Germinal center (tissue), 1 donor: ENCODE measurements at places on chromosomes 12 and 14.

GRCh38 chr14:105862581-105863239 is 336.3 kb downstream of the TMEM121 start:
- peak; percentile 42 for DNase-seq

DNA sequence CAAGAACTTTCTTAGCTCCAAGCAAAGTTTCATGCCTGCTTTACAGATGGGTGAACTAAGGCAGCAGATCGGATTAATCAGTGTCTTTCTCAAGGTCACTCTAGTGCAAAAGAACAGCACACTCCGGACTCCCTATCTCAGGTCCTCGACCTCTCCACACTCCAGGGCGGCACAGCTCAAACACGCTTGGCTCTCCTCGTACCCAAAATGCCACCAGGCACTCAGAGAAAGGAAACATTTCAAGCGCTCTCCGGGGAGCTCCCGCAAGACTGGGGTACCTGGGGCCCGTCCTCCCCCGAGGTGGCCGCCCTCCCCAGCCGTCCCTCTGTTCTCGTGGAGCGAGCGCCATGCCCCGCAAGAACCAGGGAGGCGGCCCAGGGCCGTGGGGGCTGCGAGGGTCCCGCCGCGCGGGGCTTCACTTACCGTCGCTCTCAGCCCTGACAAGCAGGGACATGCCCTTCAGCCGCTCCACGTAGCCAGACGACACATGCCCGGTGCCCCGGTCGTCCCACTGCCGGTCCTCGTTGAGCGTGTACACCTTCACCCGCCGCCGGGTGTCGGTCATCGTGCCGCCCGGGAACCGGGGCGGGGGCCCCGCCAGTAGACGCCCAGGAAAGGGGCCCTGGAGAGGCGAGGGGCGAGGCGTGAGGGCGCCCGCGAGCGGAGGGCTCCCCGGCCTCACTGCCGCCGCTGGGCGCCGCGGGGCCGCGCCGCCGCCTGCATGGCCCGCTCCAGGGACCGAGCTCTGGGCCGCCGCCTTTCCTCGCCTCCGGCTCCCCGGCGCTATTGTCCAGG is 830 bp downstream of the PPP4R3A start:
- DNase-seq, result peak; percentile 58

DNA sequence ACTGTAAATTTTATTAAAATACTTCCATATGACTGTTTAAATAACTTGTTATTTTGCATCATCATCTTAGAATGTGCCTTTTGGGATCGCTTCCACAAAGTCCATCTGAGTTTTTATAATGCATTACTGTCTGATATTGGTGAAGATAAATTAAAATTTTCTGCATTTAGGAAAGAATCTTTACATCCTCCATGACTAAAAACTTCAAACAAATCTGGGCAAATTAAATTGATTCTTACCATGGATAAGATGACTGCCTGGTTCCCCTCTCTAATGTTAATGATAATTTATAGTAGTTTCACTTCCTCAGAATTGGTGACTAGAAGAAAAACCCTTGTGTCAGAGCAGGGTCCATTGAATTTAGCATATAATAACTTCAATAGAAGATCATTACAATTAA is 94.7 kb upstream of the SLC38A4 start:
- peak; percentile 14 for DNase-seq

DNA sequence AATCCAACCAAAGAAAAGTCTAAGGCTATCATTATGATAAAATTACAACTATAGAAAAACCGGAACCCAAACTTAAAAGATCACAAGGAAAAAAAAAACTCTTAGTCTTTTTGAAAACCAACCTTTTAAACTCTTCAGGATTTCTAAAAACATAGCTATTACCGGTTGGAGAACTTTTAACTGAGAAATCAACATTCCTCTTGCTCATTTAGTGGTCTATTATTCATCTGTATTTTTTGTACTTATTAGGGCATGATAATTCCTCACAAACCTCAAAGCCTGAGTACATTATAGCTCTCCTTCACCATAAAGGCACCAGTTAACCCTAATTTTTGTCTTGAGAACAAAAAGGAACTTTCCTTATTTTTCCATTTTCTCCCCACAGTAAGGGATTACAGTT is 10.4 kb downstream of the LUM start:
- no peak for DNase-seq

GRCh38 chr12:47821346-47821706 is 1.6 kb upstream of the HDAC7 start:
- no peak for DNase-seq

GRCh38 chr12:98735821-98736220 is 90.7 kb downstream of the APAF1 start:
- no peak for DNase-seq

GRCh38 chr12:62933602-62934238 is 1.2 kb downstream of the PPM1H start:
- DNase-seq, result no peak

DNA sequence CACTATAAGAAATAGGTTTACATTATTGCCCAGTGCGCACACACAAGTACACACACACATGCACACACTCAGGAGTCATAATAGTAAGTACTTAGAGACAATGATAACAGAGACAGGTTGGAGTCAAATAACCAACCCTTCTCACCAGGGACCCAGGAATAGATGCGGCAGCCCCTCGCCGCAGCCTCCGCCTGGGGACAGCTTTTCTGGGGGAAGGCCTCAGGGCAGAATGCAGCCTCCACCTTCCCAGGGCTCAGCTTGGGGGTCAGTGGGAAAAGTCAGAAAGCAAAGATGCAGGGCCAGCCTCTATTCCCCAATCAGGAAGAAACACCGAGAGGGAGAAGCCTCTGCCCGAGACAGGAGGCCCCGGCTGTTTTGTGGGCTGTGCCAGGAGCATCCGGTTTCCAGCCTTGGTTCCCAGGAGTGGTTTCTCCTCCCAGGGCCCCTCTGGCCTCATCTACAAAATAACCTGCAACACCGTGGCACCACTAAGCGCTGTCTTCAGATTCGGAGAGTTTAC is 23.4 kb upstream of the EIF5 start:
- no peak for DNase-seq

GRCh38 chr12:23555180-23555824 is 394.2 kb downstream of the SOX5 start:
- DNase-seq, result no peak

DNA sequence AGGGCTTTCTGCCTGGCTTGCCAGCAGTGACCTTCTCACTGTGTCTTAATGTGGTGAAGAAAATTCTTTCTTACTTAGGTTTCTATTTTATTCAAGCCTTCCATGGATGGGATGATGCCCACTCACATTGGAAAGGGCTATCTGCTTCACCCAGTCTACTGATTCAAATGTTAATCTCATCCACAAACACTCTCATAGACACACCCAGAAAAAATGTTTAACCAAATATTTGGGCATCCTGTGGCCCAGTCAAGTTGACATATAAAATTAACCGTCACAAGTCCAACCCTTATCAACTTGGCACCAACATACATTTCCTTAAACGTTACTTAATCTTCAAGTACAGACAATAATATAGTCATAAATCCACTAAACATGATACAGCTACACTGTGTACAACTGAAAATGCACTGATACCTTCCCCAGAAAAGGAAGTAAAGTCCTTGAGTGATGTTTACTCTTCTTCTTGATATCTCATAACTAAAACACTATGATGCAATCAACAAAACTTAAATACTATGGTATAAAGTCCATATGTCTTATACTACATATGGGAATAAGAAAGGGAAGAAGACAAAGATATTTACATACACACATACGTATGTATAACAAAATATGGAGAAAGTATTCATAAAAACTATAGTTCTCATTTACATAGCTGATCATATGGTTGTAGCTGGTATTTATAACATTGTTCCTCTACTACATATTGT is 394.7 kb upstream of the NOVA1 start:
- DNase-seq, result no peak

DNA sequence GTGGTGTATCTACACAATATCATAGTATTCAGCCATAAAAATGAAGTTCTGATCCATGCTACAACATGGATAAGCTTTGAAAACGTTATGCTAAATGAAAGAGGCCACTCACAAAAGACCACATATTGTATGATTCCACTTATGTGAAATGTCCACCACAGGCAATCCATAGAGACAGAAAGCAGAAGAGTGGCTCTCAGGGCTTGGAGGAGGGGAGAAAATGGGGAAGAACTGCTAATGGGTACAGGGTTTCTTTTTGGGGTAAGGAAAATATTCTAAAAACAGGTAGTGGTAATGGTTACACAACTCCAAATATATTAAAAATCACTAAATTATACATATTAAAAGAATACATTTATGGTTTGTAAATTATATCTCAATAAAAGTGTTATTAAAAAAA is 16.5 kb downstream of the SCNN1A start:
- DNase-seq, result no peak

GRCh38 chr12:112108202-112109079 is at the start of gene NAA25:
TSS of gene NAA25 (minus strand) at chr12:112108783. CDS start at chr12:112108773, 10 bp downstream.
- DNase-seq, result peak; percentile 84

GRCh38 chr12:56932146-56932545 is 2.1 kb downstream of the SDR9C7 start:
- no peak for DNase-seq

DNA sequence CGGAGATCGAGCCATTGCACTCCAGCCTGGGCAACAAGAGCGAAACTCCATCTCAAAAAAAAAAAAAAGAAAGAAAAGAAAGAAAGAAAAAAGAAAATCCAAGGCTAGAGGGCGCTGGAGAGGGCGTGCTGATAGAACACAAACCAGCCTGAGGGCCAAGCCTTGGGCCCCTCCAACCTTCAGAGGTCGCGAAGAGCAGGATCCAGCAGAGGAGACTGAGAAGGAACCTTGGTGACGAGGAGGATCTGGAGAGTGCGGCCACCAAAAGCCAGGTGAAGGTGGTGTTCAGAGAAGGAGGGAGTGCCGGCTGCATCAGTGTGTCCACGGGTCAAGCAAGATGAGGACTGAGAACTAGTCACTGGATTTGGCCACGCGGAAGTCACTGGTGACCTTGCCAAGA is 4.1 kb upstream of the DYNC1H1 start:
- DNase-seq, result no peak

- DNase-seq, result no peak
Measured at GRCh38 chr12:47160316-47161244, 80.8 kb upstream of the AMIGO2 start.

DNA sequence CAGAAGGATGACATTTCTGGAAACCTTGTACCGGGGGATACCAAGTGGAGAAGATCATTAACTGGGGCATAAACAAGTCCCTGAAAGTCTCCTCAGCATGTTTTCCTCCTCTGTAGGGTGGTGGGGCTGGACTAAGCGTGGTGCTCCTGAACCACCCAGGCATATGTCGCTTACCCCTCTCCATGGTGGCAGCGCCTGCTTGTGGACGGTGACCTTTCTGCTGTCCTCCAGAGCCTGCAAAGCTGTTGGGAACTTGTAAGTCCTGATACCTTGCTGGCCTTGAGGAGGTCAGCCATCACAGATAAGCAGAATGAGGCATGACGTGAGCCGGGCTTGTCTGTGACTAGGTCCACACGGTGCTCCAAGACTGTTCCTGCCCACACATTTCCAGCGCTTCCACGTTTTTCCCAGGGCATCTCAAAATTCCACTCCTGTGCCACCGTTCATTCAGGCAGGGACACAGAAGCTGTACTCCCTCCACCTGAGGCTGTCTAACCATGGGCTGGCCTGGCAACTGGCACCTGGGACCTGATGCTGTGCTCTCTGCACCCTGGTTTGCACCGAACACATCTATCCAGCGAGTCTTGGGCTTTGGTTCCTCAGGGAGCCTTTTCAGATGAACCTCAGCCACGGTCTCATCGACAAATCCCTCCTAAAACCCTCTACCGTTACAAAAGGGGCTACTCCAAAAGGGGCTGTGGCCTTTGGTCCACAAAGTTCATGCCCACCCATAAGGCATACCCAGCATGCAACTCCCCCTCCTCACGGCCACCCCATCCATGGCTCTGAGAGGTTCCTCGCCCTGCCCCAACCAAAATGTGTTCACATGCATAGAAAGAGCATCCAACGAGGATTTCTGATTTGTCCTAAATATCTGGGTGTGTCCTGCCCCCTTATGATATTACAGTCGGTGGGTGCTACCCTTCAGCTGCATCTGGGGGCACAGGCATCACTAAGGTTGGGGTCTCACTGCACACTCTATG is 199.6 kb upstream of the DIO3 start:
- peak; percentile 16 for DNase-seq

- no peak for DNase-seq
Measured at GRCh38 chr12:122528992-122529391, 1.9 kb downstream of the KNTC1 start.

- no peak for DNase-seq
Measured at GRCh38 chr12:118052324-118053070, 8.5 kb downstream of the WSB2 start.

DNA sequence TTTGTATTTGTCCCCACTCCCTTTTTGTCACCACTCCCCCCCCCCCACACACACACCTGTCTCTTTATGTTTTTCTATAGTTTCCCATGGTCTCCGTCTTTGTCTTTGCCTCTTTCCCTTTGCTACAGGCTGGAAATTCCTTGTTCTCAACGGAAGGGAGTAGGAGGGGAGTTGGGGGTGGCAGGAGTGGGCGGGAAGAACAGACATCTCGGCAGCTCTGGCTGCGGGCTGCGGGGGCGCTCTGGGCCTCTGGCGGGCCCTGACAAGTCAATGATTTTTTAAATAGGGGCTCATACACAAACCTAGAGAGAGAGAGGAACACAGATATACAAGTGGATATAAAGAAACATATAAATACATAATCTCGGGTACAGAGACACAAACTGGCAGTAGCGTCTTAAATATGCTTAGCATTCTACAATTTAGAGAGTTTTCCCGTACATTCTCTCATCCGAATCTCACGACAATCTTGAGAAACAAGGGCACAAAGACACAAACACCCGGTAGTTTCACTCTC is 2.4 kb upstream of the NAB2 start:
- peak; percentile 63 for DNase-seq

DNA sequence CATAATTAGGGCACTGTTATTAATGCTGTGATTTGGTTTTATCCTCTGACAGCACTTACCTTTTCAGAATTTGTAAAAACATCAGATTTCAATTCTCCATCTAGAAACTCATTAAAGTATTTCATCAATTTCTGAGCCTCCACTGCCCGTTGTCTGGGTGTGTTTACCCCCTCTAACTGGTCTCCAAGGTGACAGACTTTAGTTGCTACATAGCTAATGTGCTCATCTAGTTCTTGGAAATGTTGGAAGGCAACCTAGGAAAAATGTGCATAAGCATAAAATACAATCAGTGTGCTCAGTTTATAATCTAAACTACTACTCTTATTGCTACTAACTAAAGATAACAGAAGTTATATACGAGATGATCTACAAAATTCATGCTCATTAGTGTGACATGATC is 24.6 kb downstream of the EXOC5 start:
- DNase-seq, result no peak

- no peak for DNase-seq
Measured at GRCh38 chr12:21683115-21683514, 25.5 kb upstream of the LDHB start.
